CD4-positive, alpha-beta T cell treated with Interleukin-15 for 4 hours (primary cell): ENCODE measurements at places on chromosomes 3 and 15.
A peak's percentile ranks its signal among the peaks of the same experiment; 100 is the strongest.

- no peak for DNase-seq
These were observed 25.0 kb downstream of the ANXA2 start for GRCh38 chr15:60372756-60373155.

DNA sequence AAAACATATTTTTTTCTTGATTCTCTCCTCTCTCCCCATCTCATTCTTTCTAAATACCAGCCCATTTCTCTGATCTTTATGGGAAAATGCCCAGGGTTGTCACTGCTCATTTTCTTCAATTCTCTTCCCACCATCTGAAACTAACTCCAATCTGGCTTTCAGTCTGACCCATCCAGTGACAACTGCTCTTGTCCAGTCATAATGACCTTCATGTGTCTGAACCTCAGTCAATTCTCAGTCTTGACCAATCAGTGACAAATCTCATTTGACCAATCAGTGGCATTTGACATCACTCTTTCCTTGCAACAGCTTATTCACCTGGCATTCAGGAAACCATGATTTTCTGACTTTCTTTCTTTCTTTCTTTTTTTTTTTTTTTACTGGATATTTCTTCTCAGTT is 15.1 kb downstream of the VEPH1 start:
- DNase-seq, result no peak

GRCh38 chr3:148863814-148864213 is 1.3 kb upstream of the CPA3 start:
- no peak for DNase-seq

- no peak for DNase-seq
These were observed 40.5 kb downstream of the ZIC1 start for GRCh38 chr3:147449669-147450068.

- no peak for DNase-seq
These were observed 14.8 kb downstream of the TNK2 start for GRCh38 chr3:195893516-195893915.

DNA sequence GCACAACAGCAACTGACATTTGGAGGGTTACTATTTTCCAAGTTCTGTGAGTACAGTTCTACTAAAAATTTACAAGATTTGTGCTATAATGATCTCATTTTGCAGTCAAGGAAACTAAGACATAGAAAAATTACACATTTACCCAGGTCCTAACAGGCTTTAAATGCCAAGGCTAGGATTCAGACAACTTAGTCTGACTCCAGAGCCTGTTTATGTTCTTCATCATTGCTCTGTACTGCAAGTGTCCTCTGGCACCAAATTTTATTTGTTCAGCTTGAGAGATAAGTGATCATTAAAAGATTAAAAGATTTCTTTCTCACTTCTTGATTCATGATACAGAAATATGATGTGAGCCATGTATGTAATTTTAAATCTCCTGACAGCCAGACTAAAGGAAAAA is 290.8 kb downstream of the UBE2E2 start:
- no peak for DNase-seq

GRCh38 chr3:181687190-181687589 is 24.5 kb upstream of the SOX2 start:
- DNase-seq, result no peak

DNA sequence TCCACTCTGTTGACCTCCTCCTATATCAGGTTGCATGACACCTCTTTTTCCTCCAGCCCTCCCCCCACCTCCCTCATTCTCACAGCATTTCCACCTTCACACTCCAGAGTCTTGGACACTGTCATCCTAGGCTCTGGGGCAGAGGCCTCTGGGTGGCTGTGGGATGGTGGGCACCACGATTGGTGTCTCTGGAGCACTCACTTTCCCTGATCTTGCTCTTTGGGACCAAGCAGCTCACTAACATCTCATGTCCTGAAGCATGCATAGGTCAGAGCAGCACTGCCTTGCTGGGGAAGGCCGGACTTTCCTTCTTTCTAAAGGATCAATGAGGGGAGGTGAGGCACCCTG is 14.9 kb downstream of the ZBTB47 start:
- no peak for DNase-seq

GRCh38 chr15:35540885-35541284 is 5.1 kb downstream of the DPH6 start:
- DNase-seq, result no peak

- DNase-seq, result no peak
These were observed 9.5 kb downstream of the TYRO3 start for GRCh38 chr15:41568350-41569017.

DNA sequence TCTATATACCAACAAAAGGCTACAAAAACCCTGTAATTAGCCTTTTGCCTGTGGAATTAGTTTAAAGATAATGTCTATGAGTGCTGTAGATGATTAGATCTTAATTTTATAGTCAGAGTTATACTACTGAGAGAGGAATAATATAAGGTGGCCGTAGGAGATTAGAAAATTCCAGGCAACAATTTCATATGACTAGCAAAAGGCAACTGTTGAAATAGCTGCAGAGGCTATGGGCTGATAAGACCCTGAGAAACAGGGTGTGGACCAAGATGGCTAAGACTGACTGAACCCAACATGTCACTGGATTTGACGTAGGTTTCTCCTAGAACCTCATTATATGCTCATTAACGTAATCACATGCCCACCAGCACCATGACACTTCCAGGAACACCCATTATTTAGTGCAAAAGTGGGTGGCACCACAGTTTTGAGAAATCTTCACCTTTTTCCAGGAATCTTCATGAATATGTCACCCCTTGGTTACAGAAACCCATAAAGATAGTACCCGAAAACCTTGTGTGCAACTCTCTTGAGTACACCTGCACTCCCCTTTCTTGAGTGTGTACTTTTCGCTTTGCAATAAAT is 29.1 kb upstream of the SCG3 start:
- DNase-seq, result no peak

DNA sequence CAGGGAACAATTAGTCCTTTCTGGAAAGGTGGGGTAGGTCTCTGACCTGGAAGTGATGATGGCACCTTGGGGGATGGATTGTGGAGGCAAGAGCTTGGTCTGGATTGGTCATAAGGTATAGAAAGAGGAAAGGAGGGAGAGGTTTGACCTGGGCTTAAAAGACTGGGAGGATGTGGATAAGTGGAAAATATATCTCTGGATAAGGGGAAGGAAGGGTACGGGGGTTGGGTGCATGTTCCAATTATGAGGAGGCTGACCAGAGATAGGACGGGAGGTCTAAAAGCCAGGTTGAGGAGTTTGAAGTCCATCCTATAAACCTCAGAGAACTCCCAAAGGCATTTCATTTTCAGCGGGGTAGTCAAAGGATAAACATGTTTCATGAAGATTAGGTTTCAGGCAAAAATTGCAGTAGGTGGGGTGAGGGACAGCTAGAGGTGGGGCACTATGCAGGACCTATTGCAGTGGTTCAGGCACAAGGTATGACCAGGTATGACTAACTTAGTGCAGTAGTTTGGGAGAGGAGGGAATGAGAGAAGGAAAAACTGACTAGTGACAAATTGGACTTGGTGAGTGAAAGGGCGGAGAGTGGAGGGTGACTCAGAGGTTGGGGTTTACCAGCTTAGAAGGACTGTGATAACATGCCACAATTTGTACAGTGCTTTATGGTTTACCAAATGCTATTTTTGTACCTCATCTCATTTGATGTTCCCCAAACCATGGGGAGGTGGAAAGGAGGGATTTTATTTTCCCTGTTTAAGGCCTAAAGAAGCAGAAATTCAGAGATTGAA is 10.7 kb downstream of the PDE8A start:
- no peak for DNase-seq

- peak; percentile 6 for DNase-seq
These were observed 4.0 kb downstream of the TLE3 start for GRCh38 chr15:70093481-70094319.

GRCh38 chr3:140067487-140067886 is 132.5 kb downstream of the CLSTN2 start:
- no peak for DNase-seq

DNA sequence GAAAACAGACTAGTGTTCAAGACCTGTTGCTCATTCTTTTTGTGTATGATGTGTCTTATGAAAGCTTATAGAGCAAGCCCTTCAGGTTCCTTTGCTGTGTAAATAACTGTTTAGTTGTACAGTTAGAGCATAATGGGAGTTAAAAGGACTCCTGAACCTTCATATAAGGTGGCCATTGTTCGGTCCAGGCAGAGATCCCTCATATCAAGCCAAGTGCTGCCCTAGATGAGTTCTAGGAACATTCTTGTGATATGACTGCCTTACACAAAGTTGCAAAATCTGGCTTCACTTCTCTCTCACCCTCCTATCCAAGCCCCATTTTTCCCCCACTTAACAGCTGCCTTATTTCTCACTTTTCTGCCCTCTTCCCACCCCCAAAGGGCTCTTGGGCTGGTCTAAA is 26.9 kb downstream of the GYG1 start:
- DNase-seq, result no peak

- no peak for DNase-seq
These were observed 19.4 kb upstream of the ADAMTS7 start for GRCh38 chr15:78830514-78831228.

DNA sequence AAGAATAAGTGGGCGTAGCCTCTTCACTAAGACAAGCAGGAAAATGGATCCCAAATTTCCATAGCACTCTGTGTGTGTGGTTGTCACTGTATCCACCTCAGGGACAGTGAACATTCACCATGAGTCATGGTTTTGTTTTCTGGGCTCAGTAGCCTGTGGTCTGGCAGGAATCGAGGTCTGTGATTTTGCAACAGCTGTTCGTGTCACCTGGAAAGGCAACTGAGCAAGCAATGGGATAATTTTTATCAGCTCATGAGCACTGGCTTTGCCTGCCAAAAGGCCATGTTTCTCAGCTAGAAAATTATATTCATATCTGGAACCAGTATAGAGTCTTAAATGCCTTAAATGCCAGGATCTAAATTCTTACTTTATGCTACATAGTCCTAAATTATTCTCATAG is 60.9 kb downstream of the STRIT1 start:
- DNase-seq, result no peak
